ENCODE measurements at places on chromosomes 2 and 18.

DNA sequence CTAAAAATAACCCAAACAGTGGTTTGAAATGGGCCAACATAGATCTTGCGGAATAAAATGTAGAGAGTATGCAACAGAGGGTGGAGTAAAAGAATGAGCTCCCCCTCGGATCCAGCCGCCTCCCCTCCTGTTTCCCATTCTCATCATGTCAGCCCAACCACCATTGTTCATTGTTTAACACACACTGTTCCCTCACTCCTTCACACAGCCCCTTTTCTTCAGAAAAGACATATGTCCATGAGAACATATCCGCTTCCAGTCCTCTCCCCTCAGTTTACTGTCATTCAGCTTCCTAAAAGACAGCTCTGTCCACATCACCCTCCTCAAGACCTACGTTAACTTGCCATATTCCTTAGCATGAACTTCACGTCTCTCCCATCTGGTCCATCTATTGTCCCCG is 62.9 kb upstream of the SERTAD2 start:
- no peak for DNase-seq

DNA sequence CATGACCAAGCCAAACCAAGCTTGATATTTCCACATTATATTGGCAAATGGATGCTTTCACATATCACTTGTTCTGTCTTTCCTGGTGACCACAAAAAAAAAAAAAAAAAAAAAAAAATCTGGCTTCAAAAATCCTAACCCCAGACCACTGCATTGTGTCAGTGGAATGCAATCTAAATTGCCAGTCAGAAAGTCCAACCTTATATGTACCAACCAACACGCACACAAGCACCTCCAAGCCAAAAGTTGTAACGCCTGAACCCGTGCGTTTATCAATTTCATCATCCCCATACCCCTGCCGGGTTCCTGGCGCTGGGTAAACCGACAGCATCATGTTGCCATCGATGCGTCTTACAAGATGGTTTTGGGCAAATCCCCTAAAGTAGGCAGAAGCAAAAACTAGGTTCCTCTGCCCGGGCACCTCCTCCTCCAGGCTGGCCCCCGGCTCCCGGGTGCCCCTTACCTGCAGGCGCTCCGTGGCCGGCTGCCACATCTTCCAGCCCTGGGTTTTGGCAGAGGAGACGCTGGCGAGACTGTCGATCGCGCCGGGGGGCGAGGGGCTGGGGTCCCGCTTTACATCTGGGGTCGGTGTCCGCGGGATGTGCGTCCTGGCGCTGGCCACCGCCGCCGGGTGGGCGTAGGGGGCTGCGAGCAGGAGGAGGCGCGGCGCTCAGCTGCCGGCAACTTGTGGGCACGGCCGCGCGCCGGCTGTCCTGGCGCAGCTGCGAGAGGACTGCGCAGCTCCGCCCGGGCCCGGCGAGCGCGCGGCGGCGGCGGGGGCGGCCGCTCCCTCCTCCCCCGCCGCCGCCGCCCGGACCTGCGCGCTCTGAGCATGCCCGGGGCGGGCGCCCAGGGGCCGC is at the start of gene PID1:
TSS of gene PID1 (minus strand) at position 737 of the 860 bp plus-strand sequence. CDS start at position 493, 244 bp downstream.
- peak; percentile 11 for DNase-seq

DNA sequence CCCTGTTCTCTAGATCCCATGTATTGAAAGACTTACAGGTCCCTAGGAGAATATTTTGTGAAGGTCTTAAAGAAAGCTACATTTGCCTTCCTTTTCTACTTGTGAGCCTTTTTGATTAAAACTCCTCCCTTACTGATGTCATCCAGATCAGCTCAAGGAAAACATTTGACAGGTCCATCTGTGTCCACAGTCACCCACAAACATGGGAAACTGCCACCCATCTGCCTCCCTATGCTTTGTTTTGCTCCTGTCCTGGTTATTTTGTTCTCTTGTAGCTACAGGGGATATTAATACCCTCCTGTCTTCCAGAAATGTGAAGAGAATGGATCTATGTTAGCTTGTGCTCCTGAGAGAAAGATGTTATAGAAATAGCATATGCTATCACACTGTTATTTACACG is 203.6 kb upstream of the GALNT5 start:
- DNase-seq: no peak

GRCh38 chr2:75503048-75503607 is 57.6 kb downstream of the EVA1A start:
- no peak for DNase-seq

- DNase-seq: no peak
These were observed 40.8 kb upstream of the MYO1B start for GRCh38 chr2:191204433-191204832.

DNA sequence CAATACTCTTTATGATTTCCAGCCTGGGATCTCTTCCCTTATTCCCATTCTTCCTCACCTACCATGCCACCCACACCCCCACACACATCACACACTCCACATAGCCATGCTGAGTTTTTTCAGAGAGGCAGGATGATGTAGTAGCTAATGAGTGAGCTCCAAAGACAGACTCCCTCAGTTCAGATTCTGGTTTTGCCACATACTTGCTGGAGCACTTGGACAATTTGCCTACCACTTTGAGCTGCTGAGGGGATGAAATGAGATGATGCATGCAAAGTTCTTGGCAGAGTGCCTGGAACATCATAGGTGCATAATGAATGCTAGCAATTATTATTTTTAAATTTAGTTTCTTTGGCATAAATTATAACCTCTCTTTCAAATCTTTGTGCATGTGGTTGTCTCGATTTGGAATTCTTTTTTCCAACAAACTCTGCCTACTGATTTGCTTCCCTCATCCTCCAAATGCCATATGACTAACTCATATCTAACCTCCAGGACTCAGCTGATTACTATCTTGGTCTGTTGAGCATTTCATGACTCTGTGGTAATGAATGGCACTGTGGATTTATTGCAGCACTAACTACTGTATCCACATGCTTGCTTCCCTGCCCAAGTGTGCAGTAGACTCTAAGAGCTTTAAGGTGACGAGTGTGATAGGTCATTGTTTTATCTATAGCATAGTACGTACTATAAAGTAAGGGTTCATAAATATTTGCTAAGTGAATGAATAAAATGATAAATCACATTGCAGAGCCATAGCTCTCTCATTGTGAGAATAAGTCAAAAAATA is 99.1 kb downstream of the TACR1 start:
- DNase-seq: no peak

DNA sequence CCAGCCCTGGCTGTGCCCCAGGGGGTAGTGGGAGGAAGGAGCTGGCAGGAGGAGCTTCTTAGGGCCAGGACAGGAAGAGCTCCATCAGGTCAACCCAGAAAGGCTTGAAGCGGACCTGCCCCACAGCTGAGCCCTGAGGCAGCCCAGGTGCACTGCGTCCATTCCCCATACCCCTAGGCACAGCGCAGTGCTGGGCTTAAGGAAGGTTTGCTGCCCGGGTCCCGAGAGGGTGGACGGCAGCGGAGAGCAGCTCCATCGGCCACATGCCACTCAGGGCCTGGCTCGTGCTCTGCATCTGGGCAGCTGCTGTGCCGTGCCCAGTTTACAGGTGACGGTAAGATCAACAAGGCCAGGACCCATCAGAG is 26.4 kb downstream of the DNMT3A start:
- no peak for DNase-seq

DNA sequence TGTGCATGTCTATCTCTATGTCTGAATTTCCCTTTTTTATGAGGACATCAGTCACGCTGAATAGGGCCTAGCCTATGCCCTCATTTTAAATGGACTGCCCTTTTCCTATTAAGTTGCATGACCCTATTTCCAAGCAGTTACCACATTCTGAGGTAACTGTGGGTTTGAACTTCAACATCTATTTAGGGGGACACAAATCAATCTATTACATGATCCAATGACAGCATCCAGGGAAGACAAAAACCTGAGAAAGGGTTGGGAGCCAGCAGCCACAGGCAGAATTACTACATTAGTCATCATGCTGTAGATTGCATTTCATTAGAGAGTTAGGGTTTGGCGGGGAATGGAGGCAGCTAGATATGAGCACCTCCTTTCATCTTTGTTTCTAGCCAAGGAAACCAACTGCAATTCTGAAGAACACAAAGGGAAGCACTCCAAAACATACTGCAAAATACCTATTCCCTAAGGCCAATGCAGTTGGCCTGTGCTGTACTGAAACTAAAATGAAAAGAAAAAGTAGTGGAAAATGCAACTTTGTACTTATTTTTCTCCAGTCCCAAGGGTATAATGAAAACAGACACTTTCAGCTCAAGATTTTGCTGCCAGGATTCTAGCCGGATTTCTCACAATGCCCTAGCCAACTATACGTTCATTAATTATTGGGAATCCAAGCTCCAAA is 40.4 kb upstream of the C1D start:
- DNase-seq: no peak

GRCh38 chr2:231926761-231927565 is 767 bp upstream of the NPPC start:
- DNase-seq: peak; percentile 55

- DNase-seq: no peak
These were observed 1315.9 kb downstream of the DSC3 start for GRCh38 chr18:29726646-29727045.

- DNase-seq: no peak
These were observed 767.7 kb upstream of the GCFC2 start for GRCh38 chr2:76478266-76479035.

DNA sequence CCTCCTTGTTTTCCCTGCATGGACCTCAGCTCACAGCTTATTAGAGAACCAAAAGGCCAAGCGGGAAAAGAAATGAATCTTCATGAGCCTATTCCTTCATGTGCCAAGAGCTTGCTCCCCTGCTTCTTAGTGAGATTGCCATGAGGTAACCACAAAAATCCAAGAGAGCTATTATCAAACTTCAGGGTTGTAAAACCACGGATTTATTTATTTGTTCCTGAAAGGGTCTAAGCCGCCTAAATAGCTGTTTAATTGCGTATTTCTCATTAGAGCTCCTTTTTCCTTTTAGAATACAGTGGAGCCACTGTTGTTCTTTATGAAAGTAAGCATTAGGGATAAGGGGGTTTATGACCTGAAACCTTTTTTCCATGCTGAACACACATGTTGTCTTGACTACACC is 58.0 kb downstream of the SRD5A2 start:
- DNase-seq: no peak

DNA sequence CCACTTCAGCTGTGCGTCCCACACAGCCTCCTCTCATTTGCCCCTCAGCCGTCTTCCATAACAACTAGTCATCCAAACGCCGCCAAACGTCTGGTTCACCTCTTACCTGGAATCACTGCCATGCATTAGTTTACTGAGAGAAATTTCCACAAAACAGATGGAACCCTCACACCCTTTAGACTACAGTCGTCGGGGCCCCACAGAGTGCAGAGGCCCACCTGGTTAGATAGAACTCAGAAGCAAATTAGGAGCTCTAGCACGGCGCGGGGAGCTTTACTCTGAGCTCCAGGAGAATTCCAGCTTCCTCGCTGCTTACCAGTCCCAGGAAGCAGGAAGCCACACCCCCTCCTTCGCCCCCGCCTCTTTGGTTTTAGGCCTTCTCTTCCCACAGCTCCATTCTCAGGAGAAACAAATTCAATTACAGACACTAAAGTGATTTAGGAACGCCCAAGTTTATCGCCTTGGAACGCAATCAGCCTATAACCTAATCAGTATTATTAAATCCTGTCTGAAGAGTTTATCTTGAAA is 9.4 kb downstream of the RNU2-63P start:
- DNase-seq: no peak

GRCh38 chr2:62787386-62787785 is 81.9 kb downstream of the EHBP1 start:
- DNase-seq: no peak

GRCh38 chr18:11658019-11658418 is 31.0 kb upstream of the GNAL start:
- no peak for DNase-seq

- DNase-seq: no peak
These were observed 472.1 kb downstream of the CDH2 start for GRCh38 chr18:27704736-27705361.

DNA sequence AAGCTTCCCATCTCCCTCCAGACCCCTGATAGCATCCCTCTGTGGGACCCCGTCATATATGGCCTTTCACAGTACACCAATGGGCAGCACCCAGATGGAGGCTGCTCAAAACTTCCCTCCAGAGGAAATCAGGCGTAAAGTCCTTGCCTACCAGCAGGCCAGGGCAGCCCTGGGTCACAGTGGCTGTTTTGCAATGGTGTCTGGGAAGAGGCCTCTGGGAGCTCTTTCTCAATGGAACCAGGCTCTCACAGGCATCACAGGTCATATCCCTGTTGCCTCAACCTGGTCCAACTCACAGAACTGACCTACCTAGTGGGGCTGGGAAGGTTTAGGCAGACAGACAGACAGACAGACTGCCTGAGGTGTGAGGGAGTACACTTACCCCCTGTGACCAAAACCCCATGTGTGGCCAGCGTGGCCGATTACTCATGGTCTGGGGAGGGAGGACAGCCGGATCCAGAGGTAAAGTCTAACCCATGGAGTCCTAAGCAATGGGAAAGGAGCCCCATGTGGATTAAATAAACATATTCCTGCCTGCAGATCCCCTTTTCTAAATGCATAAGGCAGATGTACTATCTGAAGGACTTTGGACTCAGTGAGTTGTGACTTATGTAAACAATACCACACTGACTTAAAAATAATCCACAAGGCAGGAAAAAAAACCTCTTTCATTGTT is 58.2 kb downstream of the BCL2L11 start:
- no peak for DNase-seq

- DNase-seq: no peak
These were observed 811.6 kb downstream of the PLCL1 start for GRCh38 chr2:198615972-198616371.

- DNase-seq: peak; percentile 30
These were observed 241.5 kb downstream of the ICOS start for GRCh38 chr2:204177977-204178522.

DNA sequence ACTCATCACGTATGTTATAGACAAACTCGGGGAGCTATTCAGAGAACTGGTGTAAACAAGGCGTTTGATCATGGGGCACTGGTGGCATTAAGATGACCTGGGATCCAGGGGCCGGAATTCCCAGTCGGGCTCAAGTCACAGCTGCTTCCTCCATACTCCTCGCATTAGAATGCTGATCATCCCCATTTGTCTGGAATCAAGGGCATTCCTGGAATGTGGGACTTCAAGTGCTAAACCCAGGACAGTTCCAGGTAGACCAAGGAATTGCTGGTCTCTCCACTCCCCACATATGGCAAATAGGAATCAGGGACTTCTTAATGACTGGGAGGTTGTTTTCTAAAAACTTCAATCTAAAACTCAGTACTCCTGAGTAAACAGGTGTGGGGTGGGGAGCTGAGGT is 355.7 kb upstream of the RAB6C start:
- no peak for DNase-seq
